ENCODE measurements at places on chromosomes 5 and 9. TPM values are rescaled to one million over a fixed set of nuclear protein-coding genes. Genes with fewer than 3 reads are reported as not detected.

PDCD1LG2 gene
- polyA plus RNA-seq, result 1.5 TPM

GRCh38 chr5:2715856-2716255 lies 35.6 kb downstream of the IRX2 start:
- DNase-seq, result no peak

DNA sequence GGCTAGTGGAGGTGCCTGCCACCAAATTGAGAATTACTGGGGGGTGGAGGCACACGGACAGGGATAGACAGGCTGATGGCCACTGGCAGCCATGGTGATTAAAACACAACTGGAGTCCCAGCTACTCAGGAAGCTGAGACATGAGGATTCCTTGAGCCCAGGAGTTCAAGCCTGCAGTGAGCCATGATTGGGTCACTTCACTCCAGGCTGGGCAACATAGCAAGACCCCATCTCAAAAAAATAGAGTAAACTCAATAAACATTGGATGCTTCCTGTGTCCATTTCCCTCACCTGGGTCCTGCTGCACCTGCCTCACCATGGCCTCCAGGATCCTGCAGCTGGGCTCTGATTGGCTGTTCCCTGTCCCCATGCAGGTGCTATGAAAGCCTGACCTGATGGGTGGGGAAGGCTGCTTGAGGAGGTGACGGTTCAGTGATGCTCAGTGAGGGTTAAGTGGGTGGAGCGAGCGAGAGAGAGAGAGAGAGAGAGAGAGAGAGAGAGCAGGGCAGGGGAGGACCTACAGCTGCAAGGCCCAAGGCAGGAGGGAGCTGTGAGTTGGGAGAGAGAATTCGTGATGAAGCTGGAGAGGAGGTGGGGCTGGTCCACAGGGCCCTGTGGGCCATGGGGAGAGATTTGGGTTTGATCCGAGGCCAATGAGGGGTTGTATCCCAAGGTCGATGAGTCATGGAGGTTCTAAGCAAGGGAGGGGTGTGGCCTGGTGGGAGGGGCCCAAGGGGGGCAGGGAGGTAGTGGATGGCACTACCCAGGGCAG lies 36.7 kb upstream of the FUBP3 start:
- no peak for DNase-seq

MAPKAP1 gene
- 99.4 TPM for polyA plus RNA-seq

- DNase-seq, result no peak
Observed at GRCh38 chr5:11482011-11482410, 422.2 kb downstream of the CTNND2 start.

GRCh38 chr9:110588296-110588695 lies 8.8 kb upstream of the SVEP1 start:
- no peak for DNase-seq

- DNase-seq, result no peak
Observed at GRCh38 chr5:124963236-124963919, 216.9 kb upstream of the ZNF608 start.

DNA sequence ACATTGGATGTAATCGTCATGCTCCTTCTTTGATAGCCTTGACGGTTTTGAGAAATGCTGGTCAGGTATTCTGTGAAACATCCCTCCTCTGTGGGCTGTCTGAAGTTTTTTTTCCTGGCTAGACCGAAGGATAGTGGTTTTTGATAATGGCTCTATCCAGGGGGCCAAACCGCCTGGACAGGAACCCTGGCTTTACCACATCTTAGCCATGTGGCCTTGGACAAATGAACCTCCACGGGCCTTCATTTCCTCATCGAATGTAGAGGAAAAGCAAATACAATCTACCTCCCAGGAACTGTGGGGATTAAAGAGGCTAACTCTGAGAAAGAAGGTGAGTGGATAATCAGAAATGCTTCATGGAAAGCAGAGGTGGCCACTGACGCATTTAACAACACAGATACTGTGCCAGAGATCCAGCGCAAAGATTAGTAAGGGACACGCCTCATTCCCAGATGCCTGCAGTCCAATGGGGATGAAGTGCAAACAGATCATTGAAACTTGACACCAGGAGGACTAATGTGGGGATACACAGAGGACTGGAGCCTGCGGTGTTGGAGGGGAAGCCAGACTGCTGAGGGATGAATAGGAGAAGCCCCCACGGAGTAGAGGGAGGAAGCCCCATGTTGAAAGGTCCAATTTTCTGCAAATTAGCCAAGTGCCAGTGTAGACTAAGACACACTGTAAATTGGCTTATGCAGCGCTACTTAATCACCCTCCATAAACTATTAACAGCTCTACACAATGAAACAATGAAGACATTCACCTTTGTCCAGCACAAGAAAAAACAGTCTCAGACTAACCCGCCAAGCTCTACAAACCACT lies 41.6 kb downstream of the MYO10 start:
- peak; percentile 82 for DNase-seq

DNA sequence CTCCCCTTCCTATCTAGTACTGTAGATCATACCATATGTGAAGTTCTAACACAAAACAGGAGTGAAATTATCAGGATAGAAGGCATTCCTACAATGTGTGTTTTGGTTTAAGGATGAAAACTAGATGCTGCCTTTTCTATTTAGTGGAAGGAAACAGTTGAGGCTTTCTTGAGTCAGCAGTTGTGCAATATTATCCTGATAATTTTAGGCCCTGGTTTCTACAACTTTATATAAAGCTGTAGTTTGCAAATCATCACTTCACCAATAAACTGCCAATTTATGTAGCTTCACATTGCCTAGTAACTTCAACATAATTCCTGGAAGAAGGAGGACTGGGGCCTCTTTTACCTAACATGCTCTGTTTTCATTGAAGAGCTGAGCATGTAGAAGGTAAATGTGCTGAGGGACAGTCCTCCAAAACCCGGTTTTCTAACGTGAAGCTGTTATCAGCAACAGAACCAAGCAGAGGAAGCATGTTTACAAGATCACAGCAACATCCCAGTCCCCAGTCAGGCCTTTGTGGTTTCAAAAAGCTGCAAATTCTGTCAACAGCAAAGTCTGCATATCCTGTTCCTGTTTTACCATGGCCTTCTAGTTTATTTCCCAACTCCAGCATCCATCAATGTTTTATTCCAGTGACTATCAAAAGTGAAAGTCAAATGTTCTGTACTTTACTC lies 513.4 kb upstream of the MEF2C start:
- no peak for DNase-seq

MCTP1 gene
- 1.4 TPM for polyA plus RNA-seq

ZNF462 gene
- 1.8 TPM for polyA plus RNA-seq

GRCh38 chr9:101716629-101717028 lies 21.8 kb downstream of the GRIN3A start:
- DNase-seq, result no peak

DNA sequence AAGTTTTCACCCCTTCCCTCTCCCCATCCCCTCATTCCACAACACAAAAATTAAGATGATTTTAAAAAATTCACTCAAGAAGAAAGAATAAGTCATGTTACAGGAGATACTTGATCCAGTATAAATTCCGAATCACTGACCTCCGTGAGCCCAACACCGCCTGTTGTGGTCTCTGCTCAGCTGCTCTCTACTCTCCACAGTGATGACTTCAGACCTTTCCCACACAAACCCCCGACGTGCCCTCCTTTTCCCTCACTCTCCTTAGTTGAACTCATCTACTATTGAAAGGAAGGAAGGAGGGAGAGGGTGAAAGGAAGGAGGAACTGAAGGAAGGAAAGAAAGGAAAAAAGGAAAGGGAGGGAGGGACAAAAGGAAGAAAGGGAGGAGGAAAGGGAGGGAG lies 55.1 kb downstream of the ZNF354C start:
- DNase-seq, result peak; percentile 3

LRRC26 gene
- polyA plus RNA-seq, result not detected

GRCh38 chr5:6734243-6734700 lies 21.0 kb downstream of the TENT4A start:
- DNase-seq, result no peak

GRCh38 chr5:53874409-53874808 lies 314.0 kb downstream of the NDUFS4 start:
- DNase-seq, result no peak

TXN gene
- polyA plus RNA-seq, result 541 TPM

DNA sequence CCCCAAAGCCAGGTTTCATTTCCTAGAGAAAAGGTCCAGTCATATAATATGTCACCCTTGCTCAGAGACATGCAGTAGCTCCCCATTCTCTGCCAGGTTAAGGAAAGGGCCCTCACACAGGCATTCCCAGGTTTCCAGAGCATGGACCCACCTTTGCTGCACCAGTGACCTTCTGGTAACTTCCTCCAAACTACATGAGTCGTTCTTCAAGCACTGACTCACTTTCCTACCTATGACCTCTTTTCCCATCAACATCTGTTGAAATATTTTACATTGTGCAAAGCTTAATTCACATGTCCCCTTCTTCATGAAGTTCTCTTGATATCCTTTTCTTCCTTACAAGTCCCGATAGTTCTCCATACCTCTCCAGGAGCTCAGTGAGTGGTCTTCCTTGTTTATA lies 25.9 kb downstream of the SH3TC2 start:
- DNase-seq, result no peak

DNA sequence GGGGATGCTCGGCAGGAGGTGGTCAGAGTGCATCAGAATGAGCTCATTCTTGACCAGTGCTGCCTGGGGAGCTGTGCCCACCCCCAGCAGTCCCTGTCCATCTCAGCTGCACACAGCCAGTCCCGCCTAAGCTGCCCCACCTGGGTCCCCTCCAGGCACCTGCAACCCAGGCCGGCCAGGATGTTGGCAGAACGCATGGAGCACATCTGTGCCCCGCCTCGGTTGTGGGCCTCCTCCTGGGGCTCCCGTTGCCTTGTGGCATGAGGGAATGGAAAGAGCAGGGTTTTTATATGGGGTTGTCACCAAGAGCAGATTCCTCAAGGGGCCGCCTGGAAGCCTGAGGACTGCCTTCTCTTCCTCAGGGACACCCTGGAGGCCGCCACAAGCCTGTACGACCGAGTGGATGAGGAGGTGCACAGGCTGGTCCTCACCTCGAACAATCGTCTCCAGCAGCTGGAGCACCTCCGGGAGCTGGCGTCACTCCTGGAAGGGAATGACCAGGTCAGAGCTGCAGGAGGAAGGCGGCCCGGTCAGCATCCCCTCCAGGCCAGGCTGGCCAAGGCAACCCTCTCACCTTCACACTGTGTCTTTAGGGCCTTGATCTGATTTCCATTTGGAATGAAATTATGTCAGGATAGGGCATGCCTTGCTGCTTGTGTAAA lies 34.8 kb upstream of the LRRC14B start:
- DNase-seq, result no peak

Measured in kidney (tissue), 22 donors.